Motor neuron (in vitro differentiated cells): ENCODE measurements at places on chromosomes 3 and 15. TPM values are rescaled to one million over a fixed set of nuclear protein-coding genes. Genes with fewer than 3 reads are reported as not detected.
A peak's percentile ranks its signal among the peaks of the same experiment; 100 is the strongest.

Gene KCNMB2
- total RNA-seq = 2.2 and 3.1 TPM in 2 replicates

Gene SGO1
- total RNA-seq = 0.56 TPM in 1 of 2 replicates, not detected in the other

DNA sequence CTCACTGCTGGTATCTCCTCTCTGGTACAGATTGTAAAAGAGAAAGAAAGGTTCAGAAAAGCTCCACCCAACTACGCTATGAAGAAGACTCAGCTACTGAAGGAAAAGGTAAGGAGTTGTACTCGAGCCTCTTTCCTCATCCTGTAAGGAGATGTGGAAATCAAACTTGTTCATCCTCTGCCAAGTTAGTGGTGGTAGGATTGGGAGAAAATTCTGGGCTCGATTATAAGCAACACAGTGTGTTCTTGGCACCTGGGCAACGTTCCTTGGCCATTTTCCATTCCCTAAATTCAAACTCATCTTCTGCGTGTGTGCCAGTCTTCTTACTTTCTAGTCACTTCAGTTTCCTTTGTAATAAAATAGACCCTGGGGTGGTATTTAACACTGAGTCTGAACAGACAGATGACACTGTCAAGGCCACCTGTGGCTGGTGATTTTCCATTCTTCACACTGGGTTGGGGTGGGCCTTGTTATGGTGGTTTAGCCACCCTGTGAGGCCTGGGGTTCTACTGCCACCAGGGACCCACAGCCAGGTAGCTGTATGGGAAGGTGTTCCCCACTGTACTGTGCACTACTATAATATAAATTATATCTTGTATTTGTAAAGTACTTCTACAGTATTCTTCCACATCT is 17.1 kb upstream of the ITPKA start:
- no peak for ATAC-seq

DNA sequence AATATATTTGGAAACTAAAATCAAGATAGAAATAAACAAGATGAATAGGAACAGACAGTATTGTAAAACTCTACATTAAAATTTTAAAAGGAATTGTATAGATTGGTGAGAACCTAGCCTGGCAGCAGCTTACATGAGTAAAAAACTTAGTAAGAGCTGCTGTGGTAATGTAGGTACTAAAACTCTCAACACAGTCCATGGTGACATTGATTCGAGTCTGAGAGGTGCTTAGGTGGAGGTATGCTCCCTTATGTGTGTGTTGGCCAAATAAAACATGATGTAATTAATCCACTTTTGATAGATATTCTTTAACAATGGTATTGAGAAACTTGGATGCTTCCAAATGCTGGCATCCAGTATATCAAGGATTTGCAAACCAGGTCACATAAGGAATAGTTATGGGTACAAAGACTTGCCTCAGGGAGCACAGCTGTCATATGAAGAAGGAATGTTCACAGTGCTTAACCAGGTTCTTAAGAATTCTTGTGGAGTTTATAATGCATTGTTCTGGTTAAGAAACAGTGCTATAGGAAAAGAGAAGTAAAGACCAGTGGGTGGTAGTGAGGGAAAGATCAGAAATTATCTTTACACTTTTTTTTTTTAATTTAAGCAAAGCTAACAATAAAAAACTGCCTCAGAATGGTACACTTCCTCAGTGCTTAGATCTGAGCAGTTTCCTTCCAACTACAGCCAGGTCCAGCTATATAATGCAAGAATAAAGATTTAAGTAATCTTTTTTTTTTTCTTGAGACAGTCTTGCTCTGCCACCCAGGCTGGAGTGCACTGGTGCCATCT is 24.6 kb upstream of the IL20RB start:
- no peak for ATAC-seq

Gene SLC12A1
- total RNA-seq = 1.3 and 1.5 TPM in 2 replicates

DNA sequence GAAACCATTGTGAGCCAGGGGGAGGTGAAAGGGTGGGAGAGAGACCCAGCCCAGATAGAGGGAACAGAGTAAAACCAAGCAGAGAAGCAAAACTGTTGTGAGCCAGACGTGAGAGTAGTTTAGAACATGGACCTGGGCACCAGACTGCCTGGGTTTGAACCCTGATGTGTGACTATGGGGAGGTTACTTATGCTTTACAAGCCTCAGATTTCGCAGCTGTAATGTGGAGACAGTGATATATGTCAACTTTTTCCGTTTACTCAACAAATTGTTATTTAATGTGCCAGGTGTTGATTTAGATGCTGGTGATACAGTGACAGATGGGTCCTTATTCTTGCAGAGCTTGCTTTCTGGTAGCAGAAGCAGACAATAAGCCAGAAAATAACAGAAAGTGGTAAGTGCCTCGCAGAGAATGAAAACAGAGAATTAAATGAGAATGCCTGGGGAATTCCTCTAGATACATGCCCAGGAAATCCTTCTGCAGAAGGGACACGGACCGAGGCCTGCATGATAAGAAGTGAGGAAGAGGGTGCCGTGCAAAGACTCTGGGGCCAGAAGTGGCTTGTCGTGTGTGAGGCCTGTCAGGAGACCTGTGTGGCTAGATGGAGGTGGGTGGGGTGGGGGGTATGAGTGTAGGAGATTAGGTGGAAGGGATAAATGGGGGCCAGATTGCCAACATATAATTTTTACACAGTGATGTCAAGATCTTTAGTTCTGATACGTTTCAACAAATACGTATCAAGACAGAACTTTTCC is 15.0 kb downstream of the KAT2B start:
- ATAC-seq = no peak

DNA sequence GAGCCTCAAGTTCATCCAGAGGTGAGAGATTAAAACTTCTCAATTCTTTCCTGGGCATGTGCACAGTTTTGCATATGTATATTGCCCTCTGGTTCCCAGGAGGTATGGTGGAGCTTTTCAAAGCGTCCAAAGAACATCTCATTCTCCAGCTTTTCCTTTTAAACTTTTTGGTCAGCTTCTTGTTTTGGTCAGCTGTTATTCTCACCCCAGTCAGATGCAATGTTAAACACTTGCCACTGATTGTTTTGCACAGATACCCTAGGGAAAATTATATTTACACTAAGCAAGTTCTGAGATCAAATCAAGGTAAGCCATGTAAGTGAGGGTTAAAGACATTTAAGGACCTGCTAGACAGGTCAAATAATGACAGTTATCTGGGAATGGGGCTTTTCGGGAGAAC is 261.3 kb downstream of the EDEM1 start:
- ATAC-seq = peak; percentile 39

DNA sequence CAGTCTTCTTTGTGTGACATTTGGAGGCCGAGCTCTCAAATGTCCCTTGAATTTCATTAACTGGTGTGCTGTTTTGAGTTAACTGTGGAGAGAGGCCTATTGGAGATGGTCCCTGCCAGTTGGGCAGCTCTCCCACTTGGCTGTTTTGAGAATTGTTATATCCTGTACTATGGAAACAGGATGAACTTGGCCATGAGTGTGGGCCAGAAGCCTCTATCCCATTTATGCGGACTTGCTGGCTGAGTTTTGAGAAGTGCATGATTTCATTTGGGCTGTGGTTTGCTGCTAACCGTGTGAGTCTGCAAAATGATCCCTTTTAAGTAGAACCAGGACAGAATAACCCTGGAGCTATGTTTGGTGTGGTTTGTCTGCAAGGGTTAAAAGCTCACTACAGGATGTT is 366.0 kb downstream of the PTPRG start:
- no peak for ATAC-seq

GRCh38 chr3:122558605-122559004 is 5.5 kb downstream of the PARP9 start:
- ATAC-seq = no peak

Gene CCDC39
- total RNA-seq = not detected in 2 replicates

Gene NR2E3
- 0.97 and 1.4 TPM in 2 replicates for total RNA-seq

Gene PEX5L
- 3.6 and 4.6 TPM in 2 replicates for total RNA-seq

DNA sequence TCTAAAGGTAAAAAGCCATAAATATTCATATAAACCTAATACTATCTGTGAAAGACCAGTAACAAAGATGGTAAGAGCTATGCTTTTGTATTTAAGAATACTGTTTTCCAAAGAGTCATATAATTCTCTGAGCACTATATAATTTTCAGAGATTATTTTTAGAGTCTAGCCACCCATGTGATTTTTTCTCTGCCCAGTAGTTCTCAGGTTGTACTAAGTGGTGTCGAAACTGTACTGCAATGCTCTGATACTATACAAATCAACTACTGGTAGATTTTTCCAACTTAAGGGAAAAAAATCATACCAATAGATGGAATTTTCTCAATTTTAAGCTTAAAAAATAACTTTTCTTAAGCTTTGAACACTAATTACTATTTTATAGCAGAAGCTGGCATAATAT is 104.8 kb downstream of the MYO5A start:
- no peak for ATAC-seq

- peak; percentile 100 for ATAC-seq
Observed at GRCh38 chr3:141011232-141011996, 39.7 kb upstream of the SPSB4 start.

Gene RHOV
- total RNA-seq = 0.46 and 0.54 TPM in 2 replicates
